ENCODE measurements at places on chromosomes 6 and 20.

DNA sequence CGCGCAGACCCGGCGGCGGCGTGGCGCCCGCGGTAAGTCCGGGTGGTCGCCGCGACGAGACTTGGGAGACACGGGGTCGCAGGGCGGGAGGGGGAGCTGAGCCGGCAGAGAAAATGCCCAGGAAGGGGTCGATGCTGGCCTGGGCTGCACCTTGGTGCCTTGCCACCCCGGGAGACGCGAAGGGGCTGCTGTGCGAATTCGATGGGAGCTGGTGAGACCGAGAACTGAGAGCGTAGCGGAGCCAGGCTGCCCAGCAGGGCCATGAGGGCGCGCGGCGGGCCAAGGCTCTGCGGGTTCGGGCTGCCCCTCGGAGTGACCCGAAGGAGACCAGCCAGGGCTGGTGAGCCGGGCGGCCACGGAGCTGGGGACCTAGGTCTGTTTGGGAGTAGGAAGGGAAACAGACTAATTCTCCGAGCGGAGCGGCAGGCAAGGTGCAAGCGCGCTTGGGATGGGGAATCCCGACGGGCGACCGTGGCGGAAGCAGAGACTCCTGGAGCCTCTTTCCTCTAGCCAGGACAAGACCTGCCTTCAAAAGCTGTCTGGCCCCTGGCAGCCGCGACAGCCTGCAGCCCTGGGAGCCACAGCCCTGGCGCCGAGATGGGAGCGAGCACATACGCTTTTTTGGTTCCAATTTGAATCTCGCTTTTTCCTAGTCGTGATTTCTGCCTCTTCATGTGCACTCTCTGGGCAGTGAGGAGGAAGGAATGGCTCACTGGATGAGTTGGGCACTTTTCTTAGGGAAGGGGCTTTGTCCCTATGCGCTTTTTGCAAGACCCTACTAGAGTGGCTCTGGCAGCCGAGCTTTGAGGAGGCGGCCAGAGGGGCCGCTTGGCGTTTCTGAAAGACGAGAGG, 691 bp downstream of the SYNDIG1 start:
- DNase-seq = peak; percentile 36

DNA sequence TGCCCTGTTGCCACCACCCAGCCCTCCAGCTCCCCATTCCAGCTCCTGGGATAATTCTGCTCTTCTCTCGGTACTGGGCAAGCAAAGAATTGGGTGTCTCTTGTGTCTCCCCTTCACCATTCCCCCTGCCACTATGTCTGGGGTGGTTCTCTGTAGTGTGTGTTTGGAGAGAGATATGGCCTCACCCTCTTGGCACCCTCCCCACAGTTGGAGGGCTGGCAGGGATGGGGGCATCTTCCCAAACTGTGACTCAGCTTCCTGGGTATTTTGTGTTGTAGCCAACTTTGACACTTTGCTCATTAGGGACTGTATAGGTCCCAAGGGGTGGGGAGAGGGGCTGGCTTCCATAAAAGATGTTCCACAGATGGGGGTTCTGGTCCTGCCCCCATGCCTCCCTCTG, 1.7 kb downstream of the TNXB start:
- no peak for DNase-seq

DNA sequence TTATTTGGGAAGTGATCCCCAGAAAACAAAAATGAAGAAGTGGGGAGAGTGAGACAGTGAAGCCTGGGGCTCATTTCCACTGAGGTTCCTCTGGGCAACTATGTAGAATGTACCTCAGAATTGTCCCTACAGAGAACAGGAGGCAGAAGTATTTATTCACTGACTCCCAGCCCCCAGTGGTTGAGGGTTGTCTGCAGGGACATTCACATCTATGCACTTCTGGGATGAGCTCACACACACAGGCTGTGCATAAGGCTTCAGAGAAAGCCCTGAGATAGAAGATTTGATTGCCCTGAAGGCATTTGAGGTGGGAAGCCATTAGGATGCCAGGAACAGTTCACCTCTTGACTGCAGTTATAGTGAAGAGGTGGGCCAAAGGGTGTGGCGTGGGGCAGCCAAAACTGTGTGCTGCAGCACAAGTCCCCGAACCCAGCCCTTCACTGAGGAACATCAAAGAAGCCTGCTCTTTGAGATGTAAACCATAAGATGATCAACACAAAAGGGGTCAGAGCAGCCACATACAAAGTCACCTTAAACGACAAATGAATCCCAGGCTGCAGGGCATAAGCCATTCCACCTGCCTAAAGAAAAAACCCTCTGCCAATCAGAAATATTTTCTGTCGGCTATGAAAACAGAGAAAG, 853.8 kb upstream of the FLRT3 start:
- DNase-seq = peak; percentile 12

DNA sequence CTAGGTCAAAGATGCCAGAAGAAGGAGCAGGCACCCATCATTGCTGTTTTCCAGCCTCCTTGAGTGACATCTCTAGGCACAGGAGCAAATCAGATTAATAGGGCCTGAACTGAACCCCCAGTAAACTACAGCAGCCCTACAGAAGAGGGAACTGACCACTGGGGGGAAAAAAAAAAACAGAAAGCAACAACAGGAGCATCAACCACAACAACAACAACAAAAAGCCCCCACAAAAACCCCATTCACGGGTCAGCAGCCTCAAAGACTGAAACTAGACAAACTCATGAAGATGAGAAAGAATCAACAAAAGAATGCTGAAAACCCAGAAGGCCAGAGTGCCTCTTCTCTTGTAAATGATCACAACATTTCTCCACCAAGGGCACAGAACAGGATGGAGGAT, 537.4 kb upstream of the BTBD3 start:
- no peak for DNase-seq

GRCh38 chr6:135118134-135118730, 62.9 kb upstream of the MYB start:
- DNase-seq = no peak

DNA sequence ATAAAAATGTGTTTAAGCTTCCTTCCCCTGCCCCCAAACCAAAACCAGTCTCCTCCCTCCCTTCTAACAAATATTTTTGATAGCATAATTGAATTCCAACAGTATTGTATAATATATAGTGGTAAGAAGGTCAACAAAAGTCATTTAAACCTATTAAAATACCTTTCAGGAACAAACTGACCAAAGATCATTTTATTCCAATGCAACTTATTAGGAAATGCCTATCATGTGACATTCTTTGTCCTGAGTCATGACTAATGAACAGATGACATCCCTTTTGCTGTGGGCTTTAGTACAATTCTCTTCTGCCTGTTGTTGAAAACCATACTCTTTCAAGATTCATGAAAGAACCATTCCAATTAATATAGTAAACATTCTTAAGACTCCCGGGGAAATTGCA, 51.5 kb upstream of the TRAF3IP2 start:
- DNase-seq = no peak

DNA sequence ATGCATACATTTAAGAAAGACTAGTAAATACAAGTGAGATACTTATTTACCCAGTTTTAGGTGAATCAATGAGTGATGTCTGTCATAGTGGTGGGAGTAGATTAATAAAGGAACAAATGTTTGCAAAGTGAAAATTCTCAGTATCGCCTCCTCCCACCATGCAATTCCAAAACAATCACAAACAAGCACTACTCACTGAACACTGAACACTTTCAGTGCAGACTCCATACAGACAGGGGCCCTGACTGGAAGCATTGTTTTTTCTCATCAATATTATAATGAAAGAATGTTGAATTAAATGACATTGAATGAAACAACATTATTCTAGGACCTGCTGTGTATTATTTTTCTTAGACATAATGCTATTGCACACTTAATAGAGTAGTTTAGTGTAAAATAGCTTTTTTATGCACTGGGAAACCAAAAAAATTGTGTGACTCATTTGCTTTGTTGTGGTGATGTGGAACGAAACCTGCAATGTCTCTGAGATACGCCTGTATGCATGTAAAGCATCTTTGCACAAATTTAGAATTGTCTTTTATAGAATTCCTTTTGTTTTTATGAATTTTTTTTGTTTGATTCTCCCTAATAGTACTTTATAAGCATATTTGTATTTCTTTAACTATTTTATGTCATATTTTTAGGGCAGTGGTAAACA, 317.5 kb downstream of the UTRN start:
- DNase-seq = no peak

DNA sequence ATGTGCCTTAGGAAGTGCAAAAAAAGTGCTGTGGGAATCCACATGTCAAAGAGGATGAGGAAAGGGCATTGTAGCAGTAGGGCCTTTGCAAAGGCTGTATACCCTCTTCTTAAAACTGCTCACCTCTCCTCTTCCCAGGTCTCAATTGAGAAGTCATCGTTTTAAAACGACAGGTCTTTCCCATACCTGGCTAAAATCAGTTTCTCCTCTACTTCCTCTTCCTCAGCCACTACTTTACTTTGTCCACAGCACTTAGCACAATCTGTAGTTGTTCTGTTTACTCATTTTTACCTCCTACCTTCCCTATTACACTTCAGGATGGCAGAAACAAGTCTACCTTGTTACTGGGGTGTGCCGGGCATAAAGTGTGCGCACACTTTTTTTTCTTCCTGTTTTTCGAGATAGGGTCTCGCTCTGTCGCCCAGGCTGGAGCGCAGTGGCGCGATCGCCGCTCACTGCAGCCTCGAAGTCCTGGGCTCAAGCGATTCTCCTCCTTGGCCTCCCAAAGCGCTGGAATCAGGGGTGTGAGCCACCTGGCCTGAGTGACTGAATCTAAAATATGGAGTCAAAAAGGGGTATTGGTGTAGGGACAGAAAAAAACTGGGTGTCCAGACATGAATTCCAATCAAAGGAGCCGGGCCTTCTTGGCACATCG, 9.8 kb upstream of the ELOVL5 start:
- DNase-seq = no peak

- no peak for DNase-seq
These were observed 772.1 kb upstream of the MAP3K7 start for GRCh38 chr6:91358986-91359385.

GRCh38 chr6:225121-225721, 67.1 kb upstream of the DUSP22 start:
- DNase-seq = no peak

- DNase-seq = no peak
These were observed 45.2 kb upstream of the TFAP2A start for GRCh38 chr6:10460096-10460495.

- no peak for DNase-seq
These were observed 160.9 kb downstream of the DTNBP1 start for GRCh38 chr6:15501826-15502445.

- no peak for DNase-seq
These were observed 356.0 kb downstream of the BMP2 start for GRCh38 chr20:7123457-7123856.

DNA sequence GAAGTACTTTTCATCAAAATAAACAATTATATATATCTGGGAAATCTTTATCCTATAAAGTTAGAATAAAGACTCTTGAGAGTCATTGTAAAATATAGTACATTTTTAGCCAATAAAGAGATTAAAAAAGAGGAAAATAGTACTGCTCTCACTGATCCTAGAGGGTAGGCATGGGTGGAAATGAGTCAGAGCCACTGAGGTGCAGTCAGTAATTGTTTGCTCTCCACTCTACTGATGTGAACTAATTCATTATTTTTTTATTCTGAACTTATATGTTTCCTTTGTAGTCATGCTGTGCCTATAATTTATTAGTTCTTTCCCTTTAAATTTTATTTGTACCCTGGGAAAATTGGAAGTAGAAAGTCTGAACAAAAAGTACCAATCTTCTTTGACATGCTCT, 1359.4 kb upstream of the GJE1 start:
- DNase-seq = no peak

DNA sequence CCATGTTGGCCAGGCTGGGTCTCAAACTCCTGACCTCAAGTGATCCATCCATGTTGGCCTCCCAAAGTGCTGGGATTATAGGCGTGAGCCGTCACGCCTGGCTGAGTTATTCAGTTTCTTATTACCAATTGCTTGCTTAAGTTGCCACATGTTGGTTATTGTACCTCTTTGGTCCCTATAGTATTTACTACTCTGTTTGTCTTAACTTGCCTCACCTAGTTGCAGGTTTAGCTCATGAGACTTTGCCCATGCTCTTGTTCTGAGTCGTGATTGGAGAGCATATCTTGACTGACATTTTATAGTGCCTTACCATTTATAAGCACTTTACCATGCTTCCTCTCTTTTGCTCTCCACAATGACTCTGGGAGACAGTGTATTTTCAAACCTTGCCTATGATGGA, 134.2 kb upstream of the HDGFL1 start:
- DNase-seq = no peak

GRCh38 chr20:10306440-10307358, 88.1 kb downstream of the SNAP25 start:
- DNase-seq = no peak

- DNase-seq = no peak
These were observed 233.1 kb upstream of the ZNF217 start for GRCh38 chr20:53826597-53827291.

- no peak for DNase-seq
These were observed 44.9 kb upstream of the DST start for GRCh38 chr6:56687551-56687950.

- DNase-seq = no peak
These were observed 111.6 kb downstream of the JPH2 start for GRCh38 chr20:44075191-44075949.

- DNase-seq = no peak
These were observed 4.2 kb downstream of the AKIRIN2 start for GRCh38 chr6:87697581-87698546.

DNA sequence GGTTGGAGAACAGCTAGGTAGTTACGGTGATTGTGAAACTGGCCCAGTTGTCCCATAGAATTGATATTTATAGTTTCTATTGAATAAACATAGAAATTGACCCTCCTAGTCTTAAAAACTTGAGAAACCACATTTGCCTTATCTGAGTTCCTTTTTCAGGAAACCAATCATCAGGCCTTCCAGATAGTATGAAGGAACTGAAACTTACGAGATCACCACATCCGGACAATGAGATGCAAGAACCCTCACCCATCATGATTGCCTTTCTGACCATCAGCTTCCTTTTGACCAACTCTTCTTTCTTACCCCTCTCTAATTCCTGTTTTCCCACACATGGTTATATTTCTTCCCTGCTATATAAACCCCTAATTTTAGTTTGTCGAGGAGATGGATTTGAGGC, 21.8 kb downstream of the SLC35F1 start:
- no peak for DNase-seq

- no peak for DNase-seq
These were observed 526.4 kb downstream of the PRKN start for GRCh38 chr6:162200945-162201690.

DNA sequence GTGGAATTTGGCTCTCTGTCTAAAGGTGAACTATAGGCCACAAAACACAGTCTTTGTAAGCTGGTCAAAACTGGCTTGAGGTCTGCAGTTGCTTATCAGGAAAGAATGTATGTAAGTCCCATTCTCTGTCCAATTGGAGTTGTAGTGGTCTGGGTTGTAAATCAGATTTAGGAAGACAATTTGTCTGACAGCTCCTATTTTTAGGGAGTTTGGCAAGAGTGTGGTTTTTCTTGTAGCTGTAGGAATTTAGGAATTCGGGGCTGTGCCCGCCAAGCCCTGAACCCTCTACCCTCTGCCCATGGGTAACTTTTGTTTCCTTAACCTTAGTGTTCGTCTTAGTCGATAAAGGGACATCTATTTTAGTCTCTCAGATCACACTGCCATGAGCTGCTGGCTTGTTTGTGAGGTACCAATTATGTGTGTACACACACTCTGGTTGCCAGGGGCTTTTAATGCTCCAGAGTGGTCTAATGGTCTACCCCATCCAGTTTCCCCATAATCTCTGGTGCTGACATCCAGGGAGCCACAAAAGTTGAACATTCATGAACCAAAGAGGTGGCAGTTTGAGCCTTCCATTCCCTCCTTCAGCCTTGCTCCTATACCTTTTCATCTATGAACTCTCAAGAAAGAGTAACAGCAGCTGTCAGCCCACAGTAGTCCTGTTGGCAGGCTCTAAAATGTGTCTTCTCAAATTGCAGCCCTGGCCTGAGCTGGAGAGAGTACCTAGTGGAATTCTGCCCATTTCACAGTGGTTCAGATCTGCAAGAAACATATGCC, 93.0 kb downstream of the ANKRD6 start:
- no peak for DNase-seq

- no peak for DNase-seq
These were observed 45.0 kb downstream of the ADNP start for GRCh38 chr20:50886184-50886790.
